IPS DF 6.9 (cell line): ENCODE measurements at places on chromosomes 3 and 15.

DNA sequence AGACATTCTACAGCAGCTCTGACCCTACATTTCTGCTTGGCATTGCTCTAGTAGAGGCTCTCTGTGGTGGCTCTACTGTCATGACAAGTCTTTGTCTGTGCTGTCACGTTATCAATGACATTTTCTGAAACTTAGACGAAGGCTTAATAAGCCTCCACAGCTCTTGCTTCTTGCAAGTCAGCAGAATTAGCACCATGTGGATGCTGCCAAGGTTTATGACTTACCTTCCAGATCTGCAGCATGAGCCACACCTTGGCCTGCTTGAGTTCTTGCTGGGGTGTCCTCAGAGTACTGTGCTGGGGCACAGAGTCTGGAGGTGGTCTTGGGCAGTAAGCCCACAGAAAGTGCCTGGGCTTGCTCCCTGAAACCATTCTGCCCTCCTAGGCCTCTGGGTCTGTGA lies 9.8 kb downstream of the RTP1 start:
- DNase-seq = no peak

- DNase-seq = no peak
Measured at GRCh38 chr15:81026836-81027599, 26.3 kb downstream of the TLNRD1 start.

- no peak for DNase-seq
Measured at GRCh38 chr3:11565932-11566331, 77.8 kb downstream of the VGLL4 start.

DNA sequence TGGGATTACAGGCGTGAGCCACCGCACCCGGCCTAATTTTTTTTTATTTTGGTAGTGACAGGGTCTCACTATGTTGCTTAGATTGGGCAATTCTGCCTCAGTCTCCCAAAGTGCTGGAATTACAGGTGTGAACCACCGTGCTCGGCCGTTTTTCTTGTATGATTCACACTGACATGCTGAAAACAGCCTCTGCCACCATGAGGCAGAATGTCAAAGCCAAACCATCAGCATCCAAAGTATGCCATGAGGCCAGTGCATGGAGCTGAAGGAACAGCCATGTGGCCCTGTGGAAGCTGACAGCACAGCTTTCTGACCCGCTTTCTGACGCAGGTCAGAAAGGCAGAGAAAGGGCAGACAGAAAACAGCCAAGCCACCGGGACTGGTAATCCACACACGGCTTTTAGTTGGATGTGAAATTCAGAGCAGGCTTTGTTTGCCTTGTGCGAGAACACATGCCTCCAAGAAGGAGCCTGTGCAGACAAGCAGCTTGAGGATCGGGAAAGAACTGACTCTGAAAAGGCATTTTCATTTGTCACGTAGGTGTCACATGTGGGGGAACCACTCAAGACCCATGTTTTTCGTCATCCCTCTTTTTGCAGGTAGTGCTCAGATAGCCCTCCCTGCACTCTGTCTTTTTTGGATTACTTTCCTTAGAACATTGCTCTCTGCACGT lies 25.1 kb downstream of the XYLB start:
- DNase-seq = no peak

- no peak for DNase-seq
Measured at GRCh38 chr15:82177291-82178010, 85.1 kb downstream of the EFL1 start.
